ENCODE measurements at places on chromosomes 16 and 17.

DNA sequence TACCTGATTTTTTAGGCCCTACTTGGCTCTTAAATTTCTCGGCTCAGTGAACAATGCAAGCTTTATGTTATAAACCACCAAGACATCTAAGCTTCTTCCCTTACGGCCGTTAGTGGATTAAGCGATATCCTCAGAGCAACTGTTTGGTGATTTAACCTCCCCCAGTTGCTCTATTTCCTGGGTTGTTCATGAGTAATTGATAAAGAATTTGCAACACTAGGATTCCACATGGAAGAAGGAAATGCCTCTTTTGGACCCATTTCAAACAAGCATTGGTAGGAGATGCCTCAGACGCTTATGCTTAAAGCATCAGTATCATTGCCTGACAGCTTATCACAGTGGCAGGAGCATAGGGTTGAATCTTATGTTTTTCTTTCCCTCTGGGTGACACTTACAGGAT lies 65.3 kb downstream of the RBFOX1 start:
- DNase-seq = no peak

DNA sequence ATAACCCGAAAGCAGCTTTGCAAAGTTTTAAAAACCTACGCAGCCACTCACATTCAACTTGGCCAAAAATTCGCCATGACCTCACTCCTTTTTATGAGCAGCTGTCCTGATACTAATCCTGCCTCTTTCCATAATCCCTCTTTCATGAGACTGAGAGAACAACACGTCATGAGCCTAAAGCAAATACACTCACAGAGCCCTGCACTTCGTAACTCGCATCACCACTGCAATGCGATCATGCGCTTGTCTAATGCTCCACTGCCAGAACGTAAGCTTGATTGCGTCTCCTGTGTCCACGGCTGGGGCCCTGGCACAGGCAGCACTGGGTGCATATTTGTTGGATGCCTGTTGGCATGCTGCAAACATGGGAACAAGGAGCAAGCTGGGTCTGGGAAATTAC lies 36.2 kb downstream of the CDRT4 start:
- no peak for DNase-seq

- DNase-seq = peak; percentile 34
Measured at GRCh38 chr17:75645889-75646637, 12.8 kb downstream of the SMIM5 start.

GRCh38 chr16:49806446-49806845 lies 49.5 kb downstream of the ZNF423 start:
- no peak for DNase-seq

- peak; percentile 49 for DNase-seq
Measured at GRCh38 chr17:7404737-7405349, 946 bp upstream of the TMEM256 start.

GRCh38 chr16:14377326-14377725 lies 252.7 kb downstream of the PARN start:
- no peak for DNase-seq

DNA sequence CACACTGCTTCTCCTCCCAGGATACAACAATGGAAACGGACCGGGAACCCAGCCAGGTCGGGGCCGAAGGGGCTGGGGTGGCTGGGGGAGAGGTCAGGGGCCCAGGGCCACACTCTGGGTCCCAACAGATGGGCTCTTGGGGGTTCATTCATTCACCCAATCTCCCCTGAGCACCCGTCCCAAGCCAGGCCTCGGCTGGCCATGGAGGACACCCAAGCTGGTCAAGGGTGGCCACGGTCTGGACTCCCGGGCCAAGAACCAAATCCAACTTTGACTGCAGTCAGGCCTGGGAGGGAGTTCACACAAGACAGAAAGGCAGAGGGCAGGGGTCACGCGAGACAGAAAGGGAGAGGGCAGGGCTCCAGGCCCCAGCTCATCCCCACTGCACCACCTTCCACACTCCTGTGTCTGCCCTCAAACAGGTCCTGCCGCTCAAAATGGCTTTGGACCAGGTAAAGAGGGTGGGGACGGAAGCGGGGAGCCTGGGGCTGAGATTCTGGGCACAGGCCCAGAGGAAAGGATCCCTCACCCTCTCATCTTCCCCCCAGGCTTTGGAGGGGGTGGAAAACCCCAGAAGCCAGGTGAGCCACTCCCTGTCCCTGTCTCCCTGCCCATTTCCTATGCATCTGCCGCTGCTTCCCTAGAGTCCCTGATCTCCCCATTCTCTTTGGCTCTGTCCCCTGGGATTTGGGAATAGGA lies 12.3 kb upstream of the PKMYT1 start:
- no peak for DNase-seq

GRCh38 chr16:85911251-85911930 lies 12.4 kb downstream of the IRF8 start:
- DNase-seq = no peak

All from NCI-H1417 (cell line).